Stimulated activated CD4-positive, alpha-beta T cell treated with anti-CD3 and anti-CD28 coated beads, Interleukin-12 subunit alpha, Interleukin-12 subunit beta, amount 100 ng/mL, for 24 hours (primary cell): ENCODE measurements at places on chromosomes 7 and 10.

DNA sequence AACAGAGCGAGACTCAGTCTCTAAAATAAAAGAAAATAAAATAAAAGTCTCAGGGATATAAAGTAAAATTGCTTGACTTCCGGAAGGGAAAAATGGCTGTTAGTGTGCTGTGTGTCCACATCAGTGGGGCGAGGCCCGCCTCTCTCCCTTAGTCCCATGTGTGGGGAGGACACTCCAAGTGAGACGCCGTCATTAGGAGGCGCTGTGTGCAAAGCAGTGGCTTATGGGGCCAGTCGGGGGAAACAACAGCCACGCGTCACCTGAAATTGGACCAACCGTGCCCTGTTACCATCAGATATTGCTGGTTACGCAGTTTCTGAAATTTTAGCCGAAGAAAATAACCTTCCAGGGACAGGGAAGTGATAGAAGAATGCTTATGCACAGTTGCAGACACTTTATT is 15.8 kb downstream of the SFXN4 start:
- DNase-seq = no peak

GRCh38 chr7:82429408-82429807 is 14.2 kb downstream of the CACNA2D1 start:
- DNase-seq = no peak

DNA sequence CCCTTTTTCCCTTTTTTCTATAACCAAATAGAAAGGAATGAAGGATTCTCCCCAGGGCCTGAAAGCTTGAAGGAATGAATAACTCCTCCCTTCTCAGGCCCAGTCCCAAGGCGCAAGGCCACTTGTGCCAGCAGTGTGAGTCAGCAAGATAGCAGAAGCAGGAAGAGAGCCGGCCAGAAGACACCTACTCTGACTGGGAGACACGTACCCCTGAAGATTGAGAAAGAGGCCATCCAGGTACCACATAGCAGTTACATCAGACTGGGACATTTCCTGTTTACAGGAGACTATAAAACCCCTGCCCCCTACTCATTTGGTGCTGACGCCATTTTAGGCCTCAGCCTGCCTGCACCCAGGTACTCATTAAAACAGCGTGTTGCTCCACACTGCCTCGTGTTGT is 65.5 kb downstream of the LRRC17 start:
- DNase-seq = no peak

- DNase-seq = no peak
Measured at GRCh38 chr7:8157296-8157695, 104.7 kb downstream of the ICA1 start.

DNA sequence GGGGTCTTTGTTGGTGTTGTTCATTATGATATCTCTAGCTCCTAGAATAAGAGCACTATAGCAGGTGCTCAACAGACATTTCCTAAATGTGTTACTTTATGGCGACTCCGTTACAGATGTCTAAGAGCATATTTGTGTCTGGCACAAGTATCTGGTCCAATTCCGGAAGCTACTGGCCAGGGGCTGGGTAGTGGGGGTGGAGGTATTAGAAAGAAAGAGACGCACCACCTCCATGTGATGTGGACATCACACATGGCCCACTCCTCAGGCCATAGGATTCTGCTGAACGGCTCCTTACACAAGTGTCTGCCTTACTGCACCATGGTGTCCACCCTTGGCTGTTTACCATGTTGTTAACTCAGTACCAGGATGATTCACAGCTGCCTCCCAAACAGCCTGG is 296.8 kb upstream of the MKI67 start:
- no peak for DNase-seq

GRCh38 chr7:77940647-77941046 is 142.1 kb downstream of the PHTF2 start:
- no peak for DNase-seq

DNA sequence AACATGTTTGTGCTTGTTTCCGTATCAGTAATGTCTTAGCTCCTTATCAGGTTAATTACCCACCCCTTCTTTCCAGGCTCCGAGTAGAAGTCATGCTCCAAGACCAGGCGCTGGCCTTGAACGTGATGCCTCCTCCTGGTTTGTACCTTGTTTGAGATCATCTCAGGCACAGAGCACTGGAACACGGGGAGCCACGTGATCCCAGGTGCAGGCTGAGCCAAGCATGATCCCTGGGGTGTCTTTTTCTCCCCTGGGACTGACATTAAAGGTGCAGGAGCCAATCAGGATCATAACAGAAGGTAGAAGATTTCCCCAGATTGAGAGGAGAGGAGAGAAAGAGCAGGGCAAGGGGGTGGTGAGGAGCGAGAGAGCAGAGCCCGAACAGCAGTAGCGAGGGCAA is 626.1 kb upstream of the GALNT17 start:
- DNase-seq = no peak

GRCh38 chr10:76149602-76150138 is 718.2 kb downstream of the LRMDA start:
- no peak for DNase-seq
